Stromal cell of bone marrow (primary cell): ENCODE measurements at places on chromosomes 6 and 20.
A peak's percentile ranks its signal among the peaks of the same experiment; 100 is the strongest.

DNA sequence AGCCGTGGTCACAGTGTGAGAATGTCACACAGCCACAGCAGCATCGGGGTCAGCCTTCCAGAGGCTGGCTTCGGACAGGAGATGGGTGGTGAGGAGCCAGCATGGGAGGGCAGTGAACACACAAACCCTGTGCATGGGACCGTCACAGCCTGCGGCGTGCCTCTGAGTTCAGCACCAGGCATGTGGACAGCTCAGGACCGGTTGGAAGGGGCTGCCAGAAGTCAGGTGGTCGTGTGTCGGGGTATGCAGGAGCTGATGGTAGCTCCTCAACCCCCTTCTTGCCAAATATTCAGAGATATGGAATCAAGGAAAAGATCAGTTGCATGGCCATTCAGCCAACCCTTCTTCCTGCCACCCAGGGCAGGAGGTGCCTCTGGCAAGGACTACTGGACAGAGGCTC is 28.2 kb downstream of the MYT1 start:
- no peak for DNase-seq

DNA sequence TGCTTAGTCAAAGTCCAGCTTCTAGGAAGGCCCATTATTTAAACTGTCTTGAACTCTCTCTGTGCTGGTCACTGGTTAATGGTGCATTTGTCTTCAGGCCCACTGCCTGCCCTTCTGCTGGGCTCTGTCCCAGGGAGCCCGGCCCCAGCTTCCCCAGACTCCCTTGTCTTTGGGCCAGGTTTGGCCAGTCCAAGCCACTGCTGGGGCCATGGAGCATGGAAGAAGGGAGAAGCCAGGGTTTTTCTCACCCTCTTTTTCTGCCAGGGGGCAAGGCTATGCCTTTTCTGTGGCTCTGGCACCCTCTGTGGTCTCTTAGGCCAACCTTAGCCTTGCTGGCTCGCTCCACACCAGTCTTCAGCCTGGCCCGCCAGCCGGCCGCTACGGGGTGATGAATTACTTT is 390.0 kb upstream of the SULF2 start:
- no peak for DNase-seq

DNA sequence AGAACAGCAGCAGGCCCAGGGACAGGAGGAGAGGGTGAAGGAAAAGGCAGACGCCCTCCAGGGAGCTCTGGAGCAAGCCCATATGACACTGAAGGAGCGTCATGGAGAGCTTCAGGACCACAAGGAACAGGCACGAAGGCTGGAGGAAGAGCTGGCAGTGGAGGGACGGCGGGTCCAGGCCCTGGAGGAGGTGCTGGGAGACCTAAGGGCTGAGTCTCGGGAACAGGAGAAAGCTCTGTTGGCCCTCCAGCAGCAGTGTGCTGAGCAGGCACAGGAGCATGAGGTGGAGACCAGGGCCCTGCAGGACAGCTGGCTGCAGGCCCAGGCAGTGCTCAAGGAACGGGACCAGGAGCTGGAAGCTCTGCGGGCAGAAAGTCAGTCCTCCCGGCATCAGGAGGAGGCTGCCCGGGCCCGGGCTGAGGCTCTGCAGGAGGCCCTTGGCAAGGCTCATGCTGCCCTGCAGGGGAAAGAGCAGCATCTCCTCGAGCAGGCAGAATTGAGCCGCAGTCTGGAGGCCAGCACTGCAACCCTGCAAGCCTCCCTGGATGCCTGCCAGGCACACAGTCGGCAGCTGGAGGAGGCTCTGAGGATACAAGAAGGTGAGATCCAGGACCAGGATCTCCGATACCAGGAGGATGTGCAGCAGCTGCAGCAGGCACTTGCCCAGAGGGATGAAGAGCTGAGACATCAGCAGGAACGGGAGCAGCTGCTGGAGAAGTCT is 25.5 kb downstream of the C20orf173 start:
- DNase-seq: no peak

DNA sequence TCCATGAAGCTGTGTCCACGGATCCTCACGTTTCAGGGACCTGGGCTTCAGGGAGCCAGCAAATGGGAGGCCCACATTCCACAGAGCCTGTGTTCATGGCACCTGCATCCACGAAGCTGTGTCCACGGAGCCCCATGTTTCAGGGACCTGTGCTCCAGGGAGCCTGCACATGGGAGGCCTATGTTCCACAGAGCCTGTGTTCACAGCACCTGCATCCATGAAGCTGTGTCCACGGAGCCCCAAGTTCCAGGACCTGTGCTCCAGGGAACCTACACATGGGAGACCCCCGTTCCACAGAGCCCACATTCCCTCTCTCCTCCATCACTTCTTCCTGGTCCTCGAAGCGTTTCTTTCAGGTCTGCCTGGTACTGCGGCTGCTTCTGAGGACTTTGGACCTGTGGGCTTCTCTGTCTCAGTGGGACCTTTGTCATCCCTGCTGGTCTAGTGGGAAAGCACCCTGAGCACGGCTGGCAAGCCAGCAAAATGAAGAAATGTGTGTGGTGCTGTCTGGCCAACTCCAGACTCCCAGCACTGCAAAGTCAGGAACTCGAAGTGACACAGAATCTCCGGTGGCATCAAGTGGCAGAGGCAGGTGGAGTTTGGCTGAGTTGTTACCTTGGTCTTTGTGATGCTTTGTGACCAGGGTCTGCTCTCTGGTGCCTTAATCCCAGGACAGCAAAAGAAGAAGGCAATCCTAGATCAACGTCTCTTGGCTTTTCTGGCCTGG is 245.9 kb downstream of the DLL1 start:
- no peak for DNase-seq

- no peak for DNase-seq
Observed at GRCh38 chr20:9358001-9358400, 156.4 kb upstream of the LAMP5 start.

DNA sequence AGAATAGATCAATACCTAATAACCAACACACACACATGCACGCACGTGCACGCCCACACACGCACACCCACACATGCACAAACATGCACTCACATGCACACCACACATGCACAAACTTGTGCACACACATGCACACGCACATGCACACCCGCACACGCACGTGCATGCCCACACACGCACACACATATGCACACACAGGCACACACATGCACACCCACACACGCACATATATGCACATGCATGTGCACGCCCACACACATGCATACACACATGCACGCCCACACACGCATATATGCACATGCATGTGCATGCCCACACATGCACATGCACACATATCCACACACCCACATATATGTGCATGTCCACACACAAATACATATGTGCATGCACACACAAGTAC is 26.2 kb upstream of the CHRNA4 start:
- no peak for DNase-seq

GRCh38 chr20:50221501-50222308 is 31.1 kb downstream of the CEBPB start:
- peak; percentile 53 for DNase-seq
